ENCODE measurements at places on chromosomes 7 and 10. TPM values are rescaled to one million over a fixed set of nuclear protein-coding genes. Genes with fewer than 3 reads are reported as not detected.

Gene GAD2
- total RNA-seq, result 6.5 TPM

Gene PSD
- 2.7 TPM for total RNA-seq

Gene SORBS1
- 16.6 TPM for total RNA-seq

Gene PFKP
- 19.5 TPM for total RNA-seq

Gene ELN
- 76.9 TPM for total RNA-seq

Gene GIMAP1
- 1.5 TPM for total RNA-seq

Gene RNF32
- total RNA-seq, result 0.69 TPM

Gene NODAL
- total RNA-seq, result not detected

Gene SFXN4
- total RNA-seq, result 22.5 TPM

Gene STEAP4
- 5.2 TPM for total RNA-seq

Gene ELMO1
- total RNA-seq, result 13.5 TPM

Gene EDRF1
- total RNA-seq, result 17.3 TPM

Gene ZNF365
- 0.46 TPM for total RNA-seq

Gene TMEM196
- 0.87 TPM for total RNA-seq

Gene SYT15B
- total RNA-seq, result 10.3 TPM

Gene OR2A5
- not detected for total RNA-seq

Gene ELAPOR2
- 2.6 TPM for total RNA-seq

Gene VPS50
- 10.5 TPM for total RNA-seq

Gene DIP2C
- total RNA-seq, result 7.0 TPM

Gene RAB11FIP2
- total RNA-seq, result 7.0 TPM

Gene NEBL
- 18.7 TPM for total RNA-seq

Gene OR2A1
- not detected for total RNA-seq

Gene ARHGEF35
- total RNA-seq, result 5.1 TPM

Gene PLAC9
- 0.63 TPM for total RNA-seq

Gene ZP3
- total RNA-seq, result 3.8 TPM

Gene EVX1
- not detected for total RNA-seq

Gene NPC1L1
- 0.57 TPM for total RNA-seq

Gene SORCS3
- total RNA-seq, result not detected

Gene SAMD9
- total RNA-seq, result 4.6 TPM

Gene RASA4B
- total RNA-seq, result 8.4 TPM

Gene ADAM12
- 0.55 TPM for total RNA-seq

Gene TCERG1L
- 0.58 TPM for total RNA-seq

Gene GPR15LG
- total RNA-seq, result 0.32 TPM

Gene CELF2
- total RNA-seq, result 11.7 TPM

Gene ASIC3
- 0.60 TPM for total RNA-seq

Gene PLA2G12B
- total RNA-seq, result not detected

Gene MEOX2
- total RNA-seq, result 1.3 TPM

Measured in pancreas (tissue), 10 donors.